ENCODE measurements at places on chromosomes 16 and 17. TPM values are rescaled to one million over a fixed set of nuclear protein-coding genes. Genes with fewer than 3 reads are reported as not detected.

DNA sequence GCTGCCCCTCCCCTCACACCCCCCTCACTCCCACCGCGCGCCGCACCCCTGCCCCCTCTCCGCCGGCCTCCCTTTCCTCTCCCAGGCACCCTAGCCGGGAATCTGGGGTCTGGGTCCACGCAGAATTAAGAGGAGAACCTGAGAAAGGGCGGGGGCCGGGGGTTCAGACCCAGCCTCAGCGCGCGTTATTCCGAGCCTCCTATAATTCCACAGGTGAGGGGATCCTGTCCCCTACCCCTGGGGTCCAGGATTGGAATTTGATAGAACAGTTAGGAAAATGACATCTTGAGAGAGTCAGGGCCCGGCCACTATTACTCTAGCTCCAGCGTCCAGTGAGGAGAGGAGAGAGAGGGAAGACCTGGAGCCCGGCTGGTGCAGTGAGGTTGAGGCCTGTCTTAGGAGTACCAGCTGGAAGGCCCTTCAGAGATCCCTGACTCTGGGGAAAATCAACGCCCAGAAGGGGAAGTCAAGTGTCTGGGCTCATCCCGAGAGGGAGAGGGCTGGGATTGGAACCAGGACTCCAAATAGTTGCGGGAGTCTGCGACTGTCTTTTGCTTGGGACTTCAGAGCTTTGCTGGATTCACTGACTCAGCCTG is 17.3 kb downstream of the GRB7 start:
- no peak for DNase-seq

DNA sequence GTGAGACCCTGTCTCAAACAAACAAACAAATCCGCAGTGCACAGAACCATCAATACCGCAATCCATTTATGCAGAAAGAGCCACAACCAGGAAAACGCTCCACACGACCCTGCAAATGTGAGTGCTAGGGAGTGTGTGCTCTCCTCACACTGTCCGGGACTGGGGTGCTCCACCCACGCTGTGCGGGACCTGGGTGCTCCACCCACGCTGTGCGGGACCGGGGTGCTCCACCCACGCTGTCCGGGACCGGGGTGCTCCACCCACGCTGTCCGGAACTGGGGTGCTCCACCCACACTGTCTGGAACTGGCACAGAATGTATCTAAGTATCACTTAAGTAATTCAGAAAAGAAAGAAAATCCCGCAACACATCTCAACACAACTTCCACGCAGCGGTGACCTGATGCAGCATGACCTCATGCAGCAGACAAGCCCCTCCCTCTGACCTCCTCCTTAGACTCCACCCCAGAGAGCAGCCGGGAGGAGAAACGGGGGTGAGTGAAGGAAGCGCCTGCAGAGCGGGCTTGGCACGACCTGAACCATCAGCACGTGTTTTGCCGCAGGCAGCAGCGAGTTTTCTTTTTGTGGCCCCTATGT is 38.5 kb downstream of the ZNF276 start:
- no peak for DNase-seq

DNA sequence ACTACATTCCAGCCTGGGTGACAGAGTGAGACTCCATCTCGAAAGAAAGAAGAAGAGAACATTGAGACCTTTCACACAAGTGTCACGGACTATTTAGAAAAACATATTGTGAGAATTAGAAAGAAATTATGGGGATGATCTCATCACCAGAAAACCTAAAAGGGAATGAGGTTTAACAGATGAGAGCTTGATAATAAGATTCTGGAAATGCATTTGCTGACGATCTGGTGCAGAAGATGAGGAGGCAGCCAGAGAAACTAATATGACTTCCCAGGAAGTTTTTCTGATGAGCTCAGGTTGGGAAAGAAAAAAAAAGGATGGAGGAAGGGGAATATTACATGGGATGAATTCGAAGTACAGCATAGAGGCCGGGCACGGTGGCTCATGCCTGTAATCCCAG is 10.8 kb upstream of the APOH start:
- no peak for DNase-seq

GRCh38 chr16:75372236-75372856 is 61.0 kb downstream of the CFDP1 start:
- no peak for DNase-seq

DNA sequence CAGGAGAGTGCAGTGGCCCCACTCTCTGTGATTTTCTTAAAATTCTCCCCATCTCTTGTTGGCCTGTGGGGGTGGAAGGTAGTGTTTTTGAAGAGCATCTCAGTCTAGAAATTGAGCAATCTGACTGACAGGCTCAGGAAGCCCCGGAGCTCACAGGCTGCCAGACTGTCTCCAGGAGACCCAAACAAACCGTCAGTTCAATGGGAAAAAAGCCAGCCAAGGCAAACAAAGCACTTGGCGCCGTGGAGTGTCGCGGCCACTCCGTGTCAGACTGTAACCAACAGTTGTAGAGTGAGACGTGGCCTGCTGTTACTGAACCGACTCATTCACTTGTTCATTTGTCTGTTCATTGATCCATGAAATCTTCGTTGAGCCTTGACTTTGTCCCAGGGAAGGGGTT is 33.7 kb downstream of the RGS9 start:
- no peak for DNase-seq

DNA sequence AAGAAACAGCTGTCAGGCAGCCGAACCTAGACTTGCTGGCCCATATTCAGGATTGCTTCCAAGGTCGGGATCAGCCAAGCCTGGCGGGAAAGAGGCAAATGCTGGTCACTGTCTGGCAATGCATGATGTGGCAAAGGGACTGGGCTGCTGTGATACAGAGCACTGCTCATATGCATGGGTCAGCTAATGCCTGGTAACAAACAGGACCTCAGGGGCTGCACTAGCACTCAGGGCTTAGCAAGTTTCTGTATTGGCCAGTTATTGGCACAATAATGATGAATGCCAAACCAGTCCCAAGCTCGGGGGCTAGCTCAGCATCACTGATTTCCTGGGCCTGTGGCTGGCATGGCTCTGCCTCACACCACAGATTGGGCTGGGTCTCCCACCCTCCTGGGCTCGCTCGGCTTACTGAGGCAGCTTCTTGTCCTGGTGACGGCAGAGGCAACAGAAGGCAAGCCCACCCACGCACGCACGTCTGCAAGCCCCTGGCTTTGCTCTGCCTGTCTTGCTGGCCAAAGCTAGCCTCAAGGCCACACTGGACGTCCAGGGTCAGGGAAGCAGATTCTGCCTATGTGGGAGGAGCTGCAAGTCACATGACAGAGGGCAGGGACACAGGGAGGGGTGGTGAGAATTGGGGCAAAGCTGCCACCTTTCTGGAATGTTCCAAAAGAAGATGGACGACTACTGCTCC is 21.4 kb upstream of the RPTOR start:
- DNase-seq = no peak

- DNase-seq = no peak
These were observed 6.6 kb upstream of the EFCAB13 start for GRCh38 chr17:47317119-47317518.

DNA sequence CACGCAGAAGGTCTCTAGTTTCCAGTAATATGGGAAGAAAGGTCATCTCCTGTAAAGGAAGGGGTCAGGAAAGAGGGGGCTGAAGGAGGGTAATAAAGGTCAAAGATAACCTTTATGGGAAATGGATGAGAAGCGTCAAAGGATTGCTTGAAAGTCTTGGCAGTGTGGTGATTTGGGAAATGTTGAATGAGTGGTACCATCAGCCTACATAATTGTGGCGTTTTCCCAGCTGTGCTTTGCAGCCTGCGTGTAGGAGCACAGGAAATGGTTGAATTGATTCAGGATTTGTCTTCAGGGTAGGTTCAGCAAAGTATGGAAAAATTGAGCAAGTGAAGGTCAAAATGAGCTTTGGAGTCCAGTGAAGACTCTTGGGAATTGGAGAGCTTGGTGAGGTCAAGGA is 115.8 kb upstream of the NOL11 start:
- DNase-seq = no peak

GRCh38 chr17:37642681-37643080 is 565 bp downstream of the DDX52 start:
- DNase-seq = no peak

DNA sequence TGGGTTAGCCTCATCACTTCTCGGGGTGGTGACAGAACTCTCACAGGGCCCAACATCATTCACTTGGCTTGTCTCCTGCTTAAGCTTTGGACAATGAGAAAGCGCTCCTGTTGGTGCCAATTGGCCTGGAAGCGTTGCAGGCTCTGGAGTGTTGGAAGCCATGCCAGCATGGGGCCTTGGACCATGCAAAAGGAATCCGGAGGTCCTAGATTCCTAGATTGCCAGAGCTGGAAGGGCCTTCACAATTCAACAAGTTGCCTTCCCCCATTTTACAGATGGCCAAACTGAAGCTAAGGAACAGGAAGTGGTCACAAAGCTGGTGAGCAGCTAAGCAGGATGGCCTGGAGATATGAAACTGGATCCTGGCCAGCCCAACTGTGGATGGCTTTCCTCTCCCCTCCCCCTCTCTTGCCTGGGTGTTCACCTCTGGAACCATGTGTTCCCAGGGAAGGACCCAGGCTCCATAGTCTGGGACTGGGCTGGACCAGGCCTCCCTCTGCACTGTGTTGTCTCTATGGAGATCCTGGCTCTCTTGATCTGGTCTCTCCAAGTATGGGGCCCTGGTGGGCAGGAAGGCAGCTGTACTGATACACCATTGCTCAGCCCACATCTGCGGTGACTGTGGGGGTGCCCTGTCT is 6.0 kb upstream of the IGFBP4 start:
- DNase-seq = no peak

DNA sequence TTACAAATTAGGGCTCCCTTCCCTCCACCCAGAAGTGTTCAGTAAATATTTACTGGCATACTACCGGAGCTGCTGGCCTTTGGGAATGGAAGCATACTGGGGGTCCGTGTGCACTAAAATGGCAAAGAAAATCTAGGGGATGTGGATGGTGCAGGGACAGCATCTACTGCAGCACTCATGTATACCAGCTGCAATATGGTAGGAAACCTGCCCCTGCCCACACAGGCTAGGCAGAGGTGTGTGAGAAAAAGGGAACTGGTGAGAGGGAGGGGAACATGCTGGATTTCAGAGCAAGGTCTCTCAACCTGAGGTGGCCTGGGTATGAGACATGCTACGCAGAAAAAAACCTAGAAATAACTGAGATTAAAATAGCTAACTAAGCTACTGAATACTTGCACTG is 145.4 kb downstream of the CDH13 start:
- no peak for DNase-seq

- no peak for DNase-seq
These were observed 11.5 kb upstream of the IGF2BP1 start for GRCh38 chr17:48985436-48986245.

- DNase-seq = no peak
These were observed 908 bp downstream of the FKBP10 start for GRCh38 chr17:41813699-41814124.

DNA sequence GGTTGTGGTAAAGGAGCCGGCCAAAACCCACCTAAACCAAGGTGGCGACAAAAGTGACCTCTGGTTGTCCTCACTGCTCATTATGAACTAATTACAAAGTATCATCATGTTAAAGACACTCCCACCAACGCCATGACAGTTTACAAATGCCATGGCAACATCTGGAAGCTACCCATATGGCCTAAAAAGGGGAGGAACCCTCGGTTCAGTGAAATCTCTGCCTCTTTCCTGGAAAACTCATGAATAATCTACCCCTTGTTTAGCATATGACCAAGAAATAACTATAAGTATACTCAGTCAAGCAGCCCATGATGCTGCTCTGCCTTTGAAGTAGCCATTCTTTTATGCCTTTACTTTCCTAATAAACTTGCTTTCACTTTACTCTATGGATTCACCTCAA is 72.2 kb downstream of the CYLD start:
- DNase-seq = no peak

DNA sequence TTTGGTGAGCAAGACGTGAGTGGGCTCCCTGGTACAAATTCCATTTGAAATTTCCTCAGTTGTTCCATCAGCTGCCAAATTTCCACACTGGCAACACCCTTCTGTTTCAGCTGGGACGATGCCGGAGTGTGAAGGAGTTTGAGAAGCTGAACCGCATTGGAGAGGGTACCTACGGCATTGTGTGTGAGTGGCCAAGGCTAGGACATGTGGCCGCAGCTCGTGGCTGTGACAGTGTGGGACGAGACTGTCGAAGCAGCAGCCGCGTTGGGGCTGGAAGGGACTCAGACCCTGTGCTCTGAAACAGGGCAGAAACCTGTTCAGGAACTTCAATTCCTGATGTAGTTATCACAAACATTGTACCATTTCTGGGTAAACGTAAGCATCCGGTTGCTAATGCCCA is 2.7 kb downstream of the CDK10 start:
- no peak for DNase-seq

DNA sequence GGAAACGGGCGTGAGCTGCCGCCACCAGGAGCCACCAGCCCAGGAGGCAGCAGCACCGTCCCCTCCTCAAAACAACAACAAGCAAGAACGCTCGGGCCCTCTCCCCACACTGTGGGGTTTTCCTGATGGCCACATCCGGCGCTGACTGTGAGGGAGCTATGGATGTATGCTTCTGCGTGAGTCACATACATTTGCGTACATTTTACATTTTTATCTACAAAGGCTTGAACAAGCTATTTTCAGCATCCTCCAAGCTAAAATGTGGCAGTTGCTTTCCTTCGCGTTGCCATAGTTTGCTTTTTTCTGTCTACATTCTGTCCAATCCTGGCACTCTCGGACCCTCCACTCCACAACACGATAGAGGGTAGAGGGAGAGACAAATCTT is 2.0 kb upstream of the ABR start:
- DNase-seq = no peak

GRCh38 chr16:10988164-10988803 is 43.9 kb downstream of the CLEC16A start:
- DNase-seq = no peak

GRCh38 chr17:42388381-42389134 is at the start of gene STAT3:
Gene STAT3, minus strand, starts transcription at chr17:42388442. Its CDS starts 39,926 bp downstream, at chr17:42348516.
- peak; percentile 98 for DNase-seq

- DNase-seq = peak; percentile 29
These were observed 2.1 kb upstream of the NAGS start for GRCh38 chr17:44002141-44002848.

GRCh38 chr17:66492561-66493005 is 190.2 kb downstream of the PRKCA start:
- DNase-seq = no peak

DNA sequence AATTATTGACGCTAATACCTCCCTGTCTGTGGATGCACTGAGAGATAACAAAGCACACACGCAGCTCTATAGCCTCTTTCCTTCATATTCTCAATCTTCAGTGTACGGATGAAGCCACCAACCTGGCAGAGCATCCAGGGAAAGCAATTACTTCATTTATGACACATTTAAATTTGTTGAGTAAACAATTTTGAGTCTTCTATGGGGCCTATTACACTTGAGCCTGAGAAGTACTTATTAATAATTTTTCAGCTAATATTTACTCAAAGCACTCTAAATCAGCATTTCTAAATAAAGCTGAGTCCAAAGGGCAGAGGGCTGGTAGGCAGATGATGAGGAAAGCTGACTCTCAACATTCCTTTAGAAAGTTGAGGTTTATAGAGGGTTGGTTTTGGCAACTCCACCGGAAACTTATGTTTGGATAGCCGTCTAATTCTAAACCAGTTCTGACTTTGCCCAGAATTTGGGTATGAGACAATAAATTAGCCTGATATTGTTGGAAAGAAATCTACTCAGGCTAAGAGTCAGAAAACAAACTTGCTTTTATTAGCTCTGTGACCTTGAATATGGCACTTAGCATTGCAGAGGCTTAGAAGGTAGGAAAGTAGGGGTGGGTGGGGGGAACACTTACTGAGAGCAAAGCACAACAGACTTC is 643.5 kb downstream of the CDH11 start:
- no peak for DNase-seq

- DNase-seq = no peak
These were observed 6.1 kb upstream of the KRT14 start for GRCh38 chr17:41592601-41593305.

The ZNF629 gene
- total RNA-seq = 23.9 TPM

The TSNAXIP1 gene
- 0.63 TPM for total RNA-seq

The SGCA gene
- total RNA-seq = not detected

The PPY gene
- not detected for total RNA-seq

The DHRS13 gene
- 12.7 TPM for total RNA-seq

The ATP5PD gene
- total RNA-seq = 275 TPM

Measured in kidney epithelial cell (primary cell).